Activated T-cell treated with anti-CD3 and anti-CD28 coated beads for 24 hours (primary cell): ENCODE measurements at places on chromosomes 7 and 10.

GRCh38 chr10:129179972-129180678 is 286.9 kb upstream of the MGMT start:
- DNase-seq = no peak

- DNase-seq = no peak
Measured at GRCh38 chr10:129505500-129506075, 38.5 kb downstream of the MGMT start.

GRCh38 chr7:75637854-75638593 is 100.7 kb downstream of the HIP1 start:
- DNase-seq = no peak

DNA sequence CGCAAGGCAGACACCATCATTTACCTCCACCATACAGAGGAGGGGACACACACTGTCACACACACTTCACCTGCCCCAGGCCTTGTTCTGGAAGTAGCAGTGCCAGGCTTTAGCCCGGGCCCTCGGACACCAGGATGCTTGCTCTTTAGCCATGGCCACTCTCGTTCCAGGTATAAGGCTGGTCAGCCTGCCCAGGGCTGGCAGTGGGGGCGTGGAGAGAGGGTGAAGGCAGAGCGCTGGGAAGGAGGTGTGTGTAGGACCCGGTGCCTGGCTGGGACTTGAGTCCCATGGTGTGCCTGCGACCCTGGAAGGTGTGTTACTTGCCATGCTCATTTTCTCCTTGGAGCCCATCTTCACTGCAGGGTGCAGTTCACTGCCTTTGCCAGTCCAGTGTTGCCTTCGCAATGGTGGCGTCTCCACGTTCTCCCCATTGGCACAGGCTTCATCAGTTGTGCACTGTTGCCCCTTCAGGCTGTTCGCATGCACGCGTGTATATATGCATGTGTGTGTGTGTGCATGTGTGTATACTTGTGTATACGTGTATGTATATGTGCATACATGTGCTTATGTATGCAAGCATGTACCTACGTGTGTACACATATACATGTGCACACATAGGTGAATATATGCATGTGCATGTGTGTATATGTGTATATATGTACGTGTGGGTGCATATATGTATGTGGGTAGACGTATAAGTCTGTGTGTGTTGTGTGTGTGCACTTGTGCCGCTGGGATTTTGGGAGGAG is 153.4 kb downstream of the CAMK1D start:
- no peak for DNase-seq

DNA sequence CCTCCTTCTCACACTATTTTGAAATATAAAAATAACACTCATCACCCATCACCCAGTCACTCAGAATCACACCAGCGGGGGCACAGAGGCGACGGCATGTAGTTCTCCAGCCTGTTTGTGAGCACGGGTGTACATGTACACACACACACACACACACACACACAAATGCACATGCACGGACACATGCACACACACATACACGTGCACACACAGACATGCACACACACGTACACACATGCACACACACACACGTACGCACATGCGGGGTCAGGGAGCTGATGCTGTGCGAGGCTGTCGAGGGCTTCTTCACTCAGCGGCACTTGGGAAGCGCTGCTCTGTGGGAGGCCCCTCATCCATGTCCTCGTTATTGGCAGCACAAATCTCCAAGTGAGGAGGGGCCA is 178.8 kb downstream of the ELFN1 start:
- DNase-seq = no peak

GRCh38 chr7:127322351-127322750 is 69.6 kb upstream of the GRM8 start:
- DNase-seq = no peak

DNA sequence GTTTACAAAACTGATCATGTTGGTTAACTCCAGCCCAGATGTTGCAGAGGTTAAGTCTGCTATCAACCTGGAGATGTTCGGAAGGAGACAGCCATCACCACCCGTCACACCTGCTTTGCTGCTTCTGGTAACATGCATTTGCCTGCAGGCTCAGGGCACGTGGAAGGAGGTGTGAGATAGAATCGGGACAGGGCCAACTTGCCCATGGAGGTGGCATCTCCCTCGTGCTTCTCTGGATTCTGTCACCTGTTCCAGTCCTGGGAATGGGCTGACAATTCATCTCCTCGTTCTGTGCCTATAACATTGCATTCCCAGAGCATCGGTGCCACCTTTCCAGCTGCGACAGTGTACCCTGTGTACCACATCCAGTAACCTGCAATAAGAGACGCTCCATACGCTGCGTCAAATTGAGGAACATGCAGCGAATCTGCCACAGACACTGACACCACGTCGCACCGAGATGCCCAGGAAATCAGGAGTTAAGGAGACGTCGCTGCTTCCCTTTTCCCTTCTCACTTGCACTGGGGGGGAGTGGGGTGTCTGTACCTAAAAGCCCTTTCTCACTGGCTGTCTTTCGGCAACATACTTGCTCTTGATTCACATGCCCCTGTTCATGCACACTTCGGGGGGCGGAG is 65.8 kb downstream of the ADARB2 start:
- no peak for DNase-seq

DNA sequence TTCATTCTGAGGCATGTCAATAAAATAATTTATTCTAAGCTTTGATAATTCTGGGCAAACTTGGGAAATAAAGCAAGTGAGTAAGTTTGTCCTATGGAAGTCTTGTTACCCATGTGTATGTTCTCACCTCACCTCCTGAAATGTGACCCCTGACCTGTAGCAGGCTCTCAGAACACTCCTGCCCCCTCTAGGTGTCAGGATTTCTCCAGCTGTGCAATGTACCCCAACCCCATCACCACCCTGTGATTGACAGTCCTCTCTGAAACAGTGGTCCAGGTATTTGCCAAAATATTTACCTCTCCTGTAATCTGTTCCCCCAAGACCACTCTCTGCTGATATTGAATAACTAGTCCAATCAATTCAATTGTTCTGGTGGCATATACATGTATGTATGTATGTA is 122.6 kb upstream of the PTER start:
- DNase-seq = no peak

- DNase-seq = no peak
Measured at GRCh38 chr7:157613575-157614322, 276.9 kb downstream of the DNAJB6 start.

GRCh38 chr10:112379635-112380296 is 5.8 kb downstream of the ACSL5 start:
- DNase-seq = no peak

GRCh38 chr7:108135446-108136190 is 5.5 kb upstream of the LAMB4 start:
- DNase-seq = no peak

- no peak for DNase-seq
Measured at GRCh38 chr10:100826661-100826982, 81.2 kb downstream of the PAX2 start.

- DNase-seq = no peak
Measured at GRCh38 chr7:28882869-28883470, 75.2 kb downstream of the TRIL start.

GRCh38 chr10:36066102-36066501 is 424.0 kb upstream of the FZD8 start:
- no peak for DNase-seq
